Cardiac septum (tissue), 1 donor: ENCODE measurements at places on chromosomes 5 and 9. TPM values are rescaled to one million over a fixed set of nuclear protein-coding genes. Genes with fewer than 3 reads are reported as not detected.

PCDHGA9 gene
- total RNA-seq, result 9.6 TPM

CSF2 gene
- total RNA-seq, result not detected

NUTM2G gene
- not detected for total RNA-seq

GABRA1 gene
- total RNA-seq, result not detected

MSX2 gene
- total RNA-seq, result 2.1 TPM

C9orf50 gene
- total RNA-seq, result 0.22 TPM

ITGA1 gene
- 40.3 TPM for total RNA-seq

MOB3B gene
- total RNA-seq, result 0.51 TPM

SOHLH1 gene
- not detected for total RNA-seq

ENTPD8 gene
- not detected for total RNA-seq
